ENCODE measurements at places on chromosomes 5 and 9.

DNA sequence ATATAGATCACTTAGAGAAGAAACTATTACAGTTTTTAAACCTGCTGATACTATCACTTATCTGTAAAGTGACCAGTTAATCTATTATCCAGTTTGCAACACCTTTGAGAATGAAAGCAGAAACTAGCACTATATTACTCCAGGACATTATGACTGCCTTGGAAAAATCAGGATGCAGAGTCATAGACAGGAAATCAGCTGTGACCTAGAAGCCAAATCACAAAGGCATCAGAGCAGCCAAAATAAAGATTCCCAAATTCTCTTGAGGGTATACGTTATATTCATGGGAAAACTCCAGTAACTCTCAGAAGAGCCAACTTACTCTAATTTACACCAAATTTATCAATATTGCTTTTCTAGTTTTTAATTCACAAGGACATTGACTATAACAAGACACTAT is 49.9 kb downstream of the CDO1 start:
- DNase-seq: no peak

GRCh38 chr5:153700940-153701339 is 210.5 kb downstream of the GRIA1 start:
- no peak for DNase-seq

DNA sequence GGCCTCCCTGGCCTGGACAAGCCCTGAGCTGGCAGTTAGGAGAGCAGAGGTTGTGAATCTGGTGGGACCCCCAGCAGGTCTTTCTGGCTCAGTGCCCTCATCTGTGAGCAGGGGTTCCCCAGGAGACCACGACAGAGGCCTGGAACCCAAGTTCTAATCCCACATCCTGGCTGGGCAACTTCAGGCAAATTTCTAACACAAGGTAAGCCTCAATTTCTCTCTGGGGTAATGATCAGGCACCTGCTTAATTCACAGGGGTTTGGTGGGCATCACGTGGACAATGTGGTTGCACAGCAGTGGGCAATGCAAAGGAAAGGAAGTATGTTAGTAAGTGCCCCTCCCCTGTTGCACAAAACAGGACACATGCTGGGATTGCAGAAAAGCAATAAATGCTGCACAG is 1.9 kb upstream of the KCNIP1 start:
- DNase-seq: no peak

- no peak for DNase-seq
Observed at GRCh38 chr5:38466424-38467189, 89.8 kb downstream of the LIFR start.

GRCh38 chr5:122469384-122469919 is 157.4 kb downstream of the SNCAIP start:
- no peak for DNase-seq
